Dorsolateral prefrontal cortex (tissue), 122 donors: ENCODE measurements at places on chromosomes 1 and 21.

GRCh38 chr1:107557095-107557494, 407.9 kb downstream of the VAV3 start:
- no peak for DNase-seq

DNA sequence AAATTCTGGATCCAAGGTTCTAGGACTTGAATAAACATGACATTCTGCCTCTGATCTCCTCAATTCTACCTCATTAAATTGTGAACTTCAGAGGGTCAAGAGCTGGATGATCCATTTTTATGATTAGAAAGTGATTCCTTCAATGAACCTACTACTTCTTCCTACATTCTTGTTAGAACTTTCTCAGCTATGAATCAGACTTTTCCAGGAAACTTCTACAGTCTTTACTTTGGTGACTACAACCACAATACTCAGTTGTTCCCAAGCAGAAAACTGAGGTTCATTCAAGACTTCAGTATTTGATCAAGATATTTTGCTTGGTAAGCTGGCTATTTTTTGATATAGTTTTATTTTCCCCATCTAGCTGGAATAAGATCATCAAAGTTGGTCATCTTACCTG, 51.4 kb downstream of the CDC7 start:
- DNase-seq = no peak

GRCh38 chr1:8097908-8098307, 71.8 kb upstream of the ERRFI1 start:
- no peak for DNase-seq

DNA sequence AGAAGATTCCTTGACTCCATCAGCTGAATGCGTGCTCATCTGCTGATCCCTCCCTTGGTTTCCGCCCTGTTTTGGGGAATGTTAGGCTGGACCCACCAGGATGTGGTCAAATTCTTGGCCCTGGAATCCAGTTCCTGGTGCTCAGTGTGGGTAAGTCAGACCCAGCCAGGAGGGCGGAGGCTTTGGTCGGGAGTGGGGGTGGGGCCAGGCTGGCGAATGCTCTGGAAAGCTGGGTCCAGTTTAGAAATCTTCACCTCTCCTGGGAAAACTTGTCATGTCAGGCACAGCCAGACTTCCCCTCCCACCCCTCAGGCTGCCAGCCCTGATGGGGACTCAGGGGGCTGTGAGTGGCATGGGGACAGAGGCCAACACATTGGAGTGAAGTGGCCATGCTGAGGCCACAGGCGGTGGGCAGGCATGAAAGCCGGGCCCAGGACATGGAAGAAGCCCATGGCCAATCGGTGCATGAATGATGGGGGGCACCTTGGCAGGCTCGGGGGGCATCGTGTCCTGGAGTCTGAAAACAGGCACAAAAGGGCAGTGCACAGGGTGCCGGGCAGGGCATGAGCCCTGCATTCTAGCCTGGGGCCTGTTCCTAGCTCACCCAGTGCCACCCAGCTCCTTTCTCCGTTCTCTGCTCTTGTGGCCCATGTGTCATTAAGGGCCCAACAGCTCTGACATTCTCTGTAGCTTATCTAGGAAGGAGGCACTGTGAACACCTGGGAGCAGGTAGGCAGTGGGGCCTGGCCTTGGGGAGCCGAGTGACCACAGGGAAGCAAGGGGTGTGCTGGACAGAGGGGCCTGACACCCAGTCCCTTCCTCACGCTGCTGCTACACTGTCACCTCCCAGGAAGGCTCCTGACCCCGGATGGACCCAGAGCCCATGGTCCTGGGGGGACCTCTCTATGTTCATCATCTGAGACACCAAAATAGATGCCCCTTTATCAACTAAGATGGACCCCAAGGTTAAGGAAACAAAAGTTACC, 14.6 kb upstream of the PADI1 start:
- no peak for DNase-seq

- no peak for DNase-seq
Measured at GRCh38 chr1:167100730-167101129, 6.9 kb downstream of the STYXL2 start.

DNA sequence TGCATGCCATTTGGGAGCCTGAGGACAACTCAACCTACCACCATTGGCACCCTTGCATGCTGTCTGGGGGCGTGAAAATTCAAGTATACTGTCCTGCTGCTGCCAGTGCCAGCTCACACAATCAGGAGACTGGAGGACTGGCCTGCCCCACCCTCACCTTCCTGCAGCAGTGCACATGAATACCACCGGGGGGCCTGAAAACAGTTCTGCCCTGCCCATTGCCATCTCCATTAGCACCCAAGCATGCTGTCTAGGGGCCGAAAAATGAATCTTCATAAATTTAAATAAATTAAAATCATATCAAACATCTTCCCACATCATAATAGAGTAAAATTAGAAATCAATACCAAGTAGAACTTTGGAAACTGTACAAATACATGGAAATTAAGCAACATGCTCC, 322.1 kb upstream of the TMPRSS15 start:
- no peak for DNase-seq

DNA sequence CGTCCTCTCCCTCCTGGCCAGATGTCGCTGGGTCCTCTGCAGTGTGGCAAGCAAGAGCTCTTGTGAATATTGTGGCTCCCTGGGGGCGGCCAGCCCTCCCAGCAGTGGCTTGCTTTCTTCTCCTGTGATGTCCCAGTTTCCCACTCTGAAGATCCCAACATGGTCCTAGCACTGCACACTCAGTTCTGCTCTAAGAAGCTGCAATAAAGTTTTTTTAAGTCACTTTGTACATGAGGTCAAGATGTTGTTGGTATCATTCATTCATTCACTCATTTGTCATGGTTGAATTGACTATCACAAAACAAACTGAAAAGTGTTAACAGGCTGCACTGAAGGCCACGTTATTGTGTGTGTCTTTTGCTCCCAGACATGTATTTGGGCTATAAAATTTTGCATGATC, 8.2 kb upstream of the PADI6 start:
- DNase-seq = no peak

- no peak for DNase-seq
Measured at GRCh38 chr1:171935086-171935485, 93.8 kb downstream of the DNM3 start.

- DNase-seq = no peak
Measured at GRCh38 chr21:31107871-31108270, 69.6 kb upstream of the KRTAP19-8 start.
